ENCODE measurements at places on chromosomes 4 and X.

- DNase-seq = no peak
Observed at GRCh38 chrX:23317799-23318724, 16.6 kb upstream of the PTCHD1 start.

- no peak for DNase-seq
Observed at GRCh38 chr4:158996669-158997074, 106.2 kb upstream of the RAPGEF2 start.

- DNase-seq = no peak
Observed at GRCh38 chr4:113114884-113115283, 65.4 kb downstream of the ANK2 start.

- no peak for DNase-seq
Observed at GRCh38 chr4:6324461-6324998, 54.9 kb downstream of the WFS1 start.

Data from NCI-H1694 (cell line).